ENCODE measurements at places on chromosomes 4 and X.

DNA sequence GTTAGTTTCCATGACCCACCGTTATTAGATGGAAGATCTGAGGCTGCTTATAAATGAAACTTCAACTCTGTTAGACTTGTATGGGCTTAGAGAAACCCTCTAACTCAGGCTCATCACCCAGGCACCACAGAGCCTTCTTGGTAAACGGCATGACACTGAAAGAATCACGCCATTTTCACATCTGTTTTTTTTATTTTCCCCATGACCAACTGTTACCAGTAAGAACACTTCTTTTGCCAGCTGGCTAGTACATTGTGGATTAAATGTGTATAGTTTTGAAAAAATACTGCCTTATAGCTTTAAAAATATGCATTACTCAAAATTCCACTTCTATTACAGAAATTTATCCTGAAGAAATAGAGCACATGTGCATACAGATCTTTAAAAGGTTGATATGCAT is 48.0 kb upstream of the APELA start:
- DNase-seq = no peak

- peak; percentile 19 for DNase-seq
Measured at GRCh38 chrX:123422875-123423274, 238.8 kb downstream of the GRIA3 start.

DNA sequence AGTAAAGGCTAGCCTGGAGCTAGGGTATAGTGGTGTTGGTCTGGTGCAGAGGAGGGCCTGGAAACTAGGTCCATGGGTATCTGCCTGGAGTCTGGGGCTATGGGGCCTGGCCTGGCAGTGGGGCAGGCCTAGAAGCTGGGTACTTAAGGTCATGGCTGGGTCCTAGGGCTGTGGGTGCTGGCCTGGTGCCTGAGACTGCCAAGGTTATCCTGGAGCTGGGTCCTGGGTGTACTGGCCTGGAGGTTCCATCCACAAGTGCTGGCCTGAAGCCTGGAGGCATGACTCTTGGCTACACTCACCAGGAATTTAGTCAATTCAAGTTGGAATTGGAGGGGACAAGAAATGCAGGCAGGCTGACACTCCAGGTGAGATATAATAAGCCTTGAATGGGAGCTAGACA is 108.4 kb upstream of the ZCCHC13 start:
- DNase-seq = no peak

DNA sequence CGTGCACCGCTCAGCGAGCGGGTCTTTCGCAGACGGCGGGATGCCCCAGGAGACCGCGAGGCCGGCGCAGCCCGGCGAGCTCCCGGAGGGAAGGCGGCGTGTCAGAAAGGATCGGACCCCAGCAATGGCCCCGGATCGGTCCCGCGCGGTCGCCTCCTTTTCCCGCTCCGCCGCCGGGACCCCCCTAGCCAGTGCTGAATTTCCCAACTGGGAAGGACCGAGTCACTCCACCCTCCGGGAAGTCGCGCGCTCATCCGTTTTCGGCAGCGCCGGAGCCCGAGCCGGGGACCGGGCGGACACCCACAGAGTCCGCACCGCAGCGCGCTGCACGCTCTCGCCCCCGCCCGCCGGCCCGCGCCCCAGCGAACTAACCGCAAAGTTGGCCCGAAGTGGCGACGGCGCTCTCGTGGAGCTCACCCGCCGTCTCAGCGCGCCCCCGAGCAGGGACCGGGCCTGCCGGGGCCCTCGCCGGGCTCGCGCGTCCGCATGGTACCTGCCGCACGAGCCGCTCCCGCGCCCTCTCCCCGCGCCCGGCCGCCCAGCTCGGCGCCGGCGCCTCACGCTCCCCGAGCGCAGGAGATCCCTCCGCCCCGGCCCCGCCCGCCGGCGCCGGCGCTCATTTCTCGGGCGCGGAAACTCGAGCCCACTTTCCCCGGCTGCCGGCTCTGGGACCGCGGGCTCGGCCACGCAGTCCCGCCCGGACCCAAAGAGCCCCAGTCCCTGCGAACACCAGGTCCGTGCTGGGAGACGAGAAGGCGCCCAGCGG is at the start of gene FAT1:
Gene FAT1 (minus strand): TSS at position 565 of the 766 bp plus-strand sequence. CDS start 14,029 bp downstream, outside the sequence.
- DNase-seq = peak; percentile 26

DNA sequence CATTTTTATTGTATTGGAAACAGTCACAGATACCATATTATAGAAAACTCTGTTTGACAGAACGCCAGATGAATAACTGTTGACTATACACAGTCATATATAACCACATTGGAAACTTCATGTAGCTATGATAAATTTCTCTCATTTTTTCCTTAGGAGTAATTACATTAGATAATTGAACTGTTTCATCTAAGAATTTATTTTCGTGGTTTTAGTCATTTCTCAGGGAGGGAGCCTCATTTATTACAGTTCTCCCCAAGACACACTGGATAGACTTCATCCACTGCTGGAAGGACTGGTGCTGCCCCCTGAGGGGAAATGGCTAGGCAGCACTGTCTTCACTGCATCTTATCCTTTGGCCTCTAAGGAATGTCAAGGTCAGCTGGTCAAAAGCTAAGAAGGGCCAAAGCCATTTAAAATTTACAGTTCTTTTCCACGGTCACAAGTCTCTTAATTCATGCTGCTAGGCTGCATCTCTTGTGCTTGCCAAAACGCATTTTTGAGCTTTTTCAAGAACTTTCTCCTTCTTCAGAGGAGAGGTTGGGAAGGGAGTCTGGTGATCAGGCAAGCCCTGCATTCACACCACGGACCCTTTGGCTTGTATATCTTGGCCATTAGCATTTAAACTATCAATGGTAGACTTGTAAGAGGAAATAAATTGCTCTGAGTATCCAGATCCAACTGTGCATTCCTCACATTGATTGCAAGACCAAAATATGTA is 145.1 kb downstream of the CBR4 start:
- DNase-seq = no peak

GRCh38 chr4:101039367-101039766 is 308.0 kb downstream of the PPP3CA start:
- no peak for DNase-seq

DNA sequence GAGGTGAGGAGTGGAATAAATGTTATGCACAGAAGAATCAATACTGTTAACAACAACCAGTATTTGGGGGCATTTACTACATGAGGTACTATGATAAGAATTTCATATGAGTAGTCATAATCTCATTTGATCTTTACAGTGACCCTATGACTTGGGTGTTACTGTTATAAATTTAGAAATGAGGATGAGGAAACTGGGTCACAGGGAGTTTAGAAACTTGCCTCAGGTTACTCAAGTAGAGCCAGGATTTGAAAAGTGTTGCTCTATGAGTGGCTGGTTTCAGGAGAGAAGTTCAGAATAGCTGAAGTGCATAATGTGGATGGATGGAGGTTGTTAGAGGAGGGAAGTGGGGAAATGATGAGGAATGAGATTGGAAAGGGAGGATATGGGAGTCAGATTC is 16.6 kb upstream of the DDIT4L start:
- DNase-seq = no peak

- DNase-seq = peak; percentile 58
Measured at GRCh38 chr4:2390146-2390545, 28.3 kb downstream of the ZFYVE28 start.

DNA sequence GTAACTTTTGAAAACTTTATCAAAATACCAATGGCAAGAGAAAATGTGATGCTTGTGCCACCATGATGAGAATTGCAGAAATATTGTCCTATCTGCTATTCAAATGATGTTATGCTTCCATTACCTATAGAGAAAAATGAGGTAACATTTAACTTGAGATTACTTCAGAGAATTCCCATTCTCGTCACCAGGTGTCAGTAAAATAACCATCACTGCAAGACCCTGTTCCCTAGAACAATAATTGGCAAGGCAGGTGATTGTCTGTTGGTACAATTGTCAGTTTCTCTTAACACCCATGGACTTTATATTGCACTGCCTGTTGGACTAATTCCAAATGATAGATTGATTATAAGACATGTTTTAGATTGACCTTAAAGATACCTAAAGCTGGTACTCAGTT is 179.9 kb downstream of the GABRG1 start:
- no peak for DNase-seq

DNA sequence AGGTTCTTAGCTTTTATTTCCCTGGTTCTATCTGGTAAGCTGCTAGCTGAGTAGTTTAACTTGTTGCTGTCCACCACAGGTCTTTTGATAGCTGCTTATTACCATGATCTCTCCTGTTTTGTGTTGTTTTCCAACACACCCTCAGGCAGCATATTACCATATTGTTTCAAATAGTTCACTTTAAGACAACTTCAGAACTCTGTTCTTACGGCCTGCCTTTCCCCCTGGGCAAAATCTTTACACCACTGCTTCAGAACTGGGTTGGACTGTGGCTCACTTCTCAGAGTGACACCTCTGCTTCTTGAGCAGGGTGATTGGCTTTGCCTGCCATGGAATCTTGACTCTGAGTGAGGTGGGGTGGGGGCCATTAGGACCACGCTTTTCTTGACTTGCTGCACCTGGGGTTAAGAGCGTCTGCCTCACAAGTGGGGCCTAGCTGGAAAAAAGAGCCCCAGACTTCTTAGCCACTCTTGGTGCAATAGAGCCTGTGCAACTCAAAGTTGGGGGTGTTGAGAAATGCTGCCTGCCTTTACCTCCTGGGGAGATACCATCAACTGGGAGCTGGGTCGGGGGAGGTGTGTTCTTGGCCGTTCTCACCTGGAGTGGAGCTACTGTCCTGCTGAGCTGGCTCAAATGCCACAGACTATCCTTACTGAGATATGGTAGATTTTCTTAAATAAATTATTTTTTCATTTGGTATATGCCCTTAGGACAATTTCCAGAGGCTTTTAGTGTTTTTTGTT is 23.4 kb downstream of the USP9X start:
- DNase-seq = no peak

- peak; percentile 28 for DNase-seq
Measured at GRCh38 chr4:177489471-177490246, 47.4 kb upstream of the AGA start.

GRCh38 chrX:43108828-43109227 is 330.9 kb upstream of the PPP1R2C start:
- no peak for DNase-seq

Data from brain microvascular endothelial cell (primary cell).